Fibroblast of villous mesenchyme (primary cell): ENCODE measurements at places on chromosomes 12 and 14.

DNA sequence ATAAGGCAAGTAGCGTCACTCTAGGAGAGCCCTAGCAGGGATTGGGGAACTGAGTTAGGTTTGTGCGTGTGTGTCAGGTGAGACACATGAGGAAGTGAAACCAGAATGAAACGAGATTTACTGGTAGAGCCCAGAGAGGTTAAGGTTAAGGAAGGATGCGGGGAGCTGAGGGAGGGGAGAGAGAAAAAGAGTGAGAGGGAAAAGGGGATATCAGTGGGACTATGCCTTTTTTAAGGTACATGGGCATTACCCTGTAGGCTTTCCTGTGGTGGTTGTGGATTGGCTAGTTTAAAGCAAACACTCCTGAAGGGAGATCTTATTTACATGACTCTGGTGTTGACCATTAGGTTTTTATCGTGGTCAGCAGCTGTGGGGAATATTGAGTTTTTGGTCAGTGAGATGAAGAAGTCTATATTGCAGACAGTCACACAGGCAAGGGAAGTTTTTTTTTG, 13.9 kb downstream of the ZDHHC17 start:
- DNase-seq = no peak

GRCh38 chr12:3152892-3153291, 75.7 kb downstream of the TSPAN9 start:
- no peak for DNase-seq

DNA sequence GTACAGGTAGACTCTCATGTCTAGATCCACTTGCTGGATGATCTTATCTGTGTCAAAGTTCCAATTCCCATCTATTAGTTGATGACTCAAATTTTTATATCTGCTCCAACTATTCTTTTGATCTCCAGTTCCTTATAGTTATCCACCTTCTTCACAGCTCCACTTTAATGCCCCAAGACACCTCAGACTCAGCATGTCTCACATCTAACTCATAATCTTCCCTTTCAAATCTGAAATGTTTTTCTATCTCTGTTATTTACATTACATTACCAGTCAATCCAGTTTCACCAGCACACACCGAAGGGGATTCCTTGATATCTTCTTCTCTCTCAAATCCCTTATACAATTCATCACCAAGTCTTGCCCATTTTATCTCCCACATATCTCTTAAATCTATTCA, 3.7 kb upstream of the METAP2 start:
- no peak for DNase-seq

- no peak for DNase-seq
Measured at GRCh38 chr14:96138241-96138640, 66.4 kb upstream of the BDKRB2 start.

DNA sequence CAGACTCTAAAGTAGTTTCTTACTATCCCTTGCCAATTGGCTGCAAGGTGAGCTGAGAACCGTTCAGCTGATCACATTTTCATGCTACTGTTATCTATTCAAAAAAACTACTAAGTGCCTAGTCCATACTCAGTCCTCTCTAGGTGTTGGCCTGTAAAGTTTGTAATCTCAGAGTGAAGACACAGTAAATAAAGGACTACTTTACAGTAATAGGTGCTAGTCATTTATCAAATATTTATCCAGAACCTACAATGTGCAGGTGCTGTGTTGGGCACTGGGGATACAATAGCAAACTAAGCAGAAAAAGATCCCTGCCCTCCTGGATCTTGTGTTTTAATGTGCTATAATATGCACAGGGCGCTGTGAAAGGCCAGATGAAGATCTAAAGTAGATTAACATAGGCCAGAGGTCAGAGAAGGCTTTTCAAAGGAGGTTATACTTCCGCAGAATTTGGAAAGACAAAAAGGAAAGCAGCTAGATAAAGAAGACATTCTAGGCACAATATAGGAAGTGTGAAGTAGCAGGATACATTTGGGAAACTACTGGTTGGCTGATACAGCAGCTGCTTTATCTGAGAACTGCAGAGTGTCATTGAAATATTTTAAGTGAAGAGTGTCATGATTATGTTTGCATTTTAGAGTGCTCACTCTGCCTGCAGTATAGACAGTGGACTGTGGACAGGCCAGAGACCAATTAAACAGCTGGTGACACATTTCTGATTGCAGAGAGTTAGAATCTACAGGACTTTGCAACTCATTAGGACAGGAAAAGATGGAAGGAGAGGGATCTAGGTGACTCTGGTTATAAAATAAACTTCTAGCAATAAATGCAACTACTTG, 8.0 kb upstream of the ACTR10 start:
- DNase-seq = no peak

DNA sequence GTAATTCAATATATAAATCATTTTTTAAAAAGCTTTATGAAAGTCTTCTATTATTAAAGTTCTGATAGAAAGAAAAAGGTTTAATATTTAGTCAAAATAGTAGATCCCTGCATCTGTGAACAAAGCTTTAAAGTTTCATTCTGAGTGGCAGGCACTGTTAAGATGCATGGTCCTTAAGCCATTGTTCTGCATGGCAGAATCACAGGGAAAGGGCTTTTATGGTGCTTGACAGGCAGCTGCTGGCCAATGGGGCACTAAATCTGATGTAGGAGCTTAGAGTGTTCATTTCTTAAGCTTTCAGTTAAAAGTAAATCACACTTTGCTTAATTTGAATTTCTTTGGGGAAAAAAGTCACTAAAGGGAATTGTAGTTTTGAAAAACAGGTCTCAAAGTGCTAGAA, 148.2 kb downstream of the PLEKHA5 start:
- DNase-seq = no peak

DNA sequence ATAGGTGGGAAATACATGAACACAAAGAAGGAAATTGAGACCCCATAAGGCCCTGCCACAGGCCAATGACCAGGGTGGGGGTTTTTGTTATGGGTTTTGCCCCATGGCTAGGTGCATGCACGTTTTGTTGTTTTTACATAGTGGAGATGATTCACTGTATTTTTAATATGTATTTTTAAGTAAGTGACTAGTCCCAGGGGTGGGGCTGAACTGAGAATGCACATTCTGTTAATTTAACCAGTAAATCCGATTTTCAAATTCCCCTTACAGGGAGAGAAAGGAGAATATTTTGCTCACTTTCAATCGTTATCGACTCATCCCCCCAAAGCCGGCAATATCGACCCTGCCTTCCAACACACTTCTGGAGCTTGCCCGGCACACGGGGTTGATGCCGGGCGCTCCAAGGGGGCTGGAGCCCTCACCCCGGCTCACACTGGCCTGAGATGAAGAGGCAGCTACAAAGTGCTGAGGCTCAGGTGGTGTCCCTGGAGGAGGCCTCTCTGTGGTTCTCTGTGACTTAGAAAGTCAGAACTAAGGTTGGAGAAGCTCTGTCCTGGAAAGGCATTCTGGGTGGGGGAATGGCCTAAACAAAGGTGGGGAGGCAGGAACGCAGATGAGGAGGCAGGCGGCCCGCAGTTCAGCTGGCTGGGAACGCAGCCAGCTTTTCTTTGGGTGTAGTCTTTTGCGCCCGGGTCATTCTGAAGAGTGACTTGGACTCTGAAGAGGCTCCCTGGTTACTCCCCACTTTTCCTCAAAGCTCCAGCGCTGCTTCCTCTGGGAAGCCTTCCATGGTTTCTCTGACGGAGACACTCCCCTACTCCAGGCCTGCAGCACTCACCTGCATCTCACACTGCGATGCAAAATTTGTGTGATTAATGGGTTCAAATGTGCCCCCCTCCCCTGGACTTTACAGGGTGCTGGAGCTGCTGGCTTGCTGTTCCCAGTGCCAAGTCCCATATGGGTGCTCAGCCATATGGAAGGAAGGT, 50.7 kb upstream of the DLK1 start:
- no peak for DNase-seq

DNA sequence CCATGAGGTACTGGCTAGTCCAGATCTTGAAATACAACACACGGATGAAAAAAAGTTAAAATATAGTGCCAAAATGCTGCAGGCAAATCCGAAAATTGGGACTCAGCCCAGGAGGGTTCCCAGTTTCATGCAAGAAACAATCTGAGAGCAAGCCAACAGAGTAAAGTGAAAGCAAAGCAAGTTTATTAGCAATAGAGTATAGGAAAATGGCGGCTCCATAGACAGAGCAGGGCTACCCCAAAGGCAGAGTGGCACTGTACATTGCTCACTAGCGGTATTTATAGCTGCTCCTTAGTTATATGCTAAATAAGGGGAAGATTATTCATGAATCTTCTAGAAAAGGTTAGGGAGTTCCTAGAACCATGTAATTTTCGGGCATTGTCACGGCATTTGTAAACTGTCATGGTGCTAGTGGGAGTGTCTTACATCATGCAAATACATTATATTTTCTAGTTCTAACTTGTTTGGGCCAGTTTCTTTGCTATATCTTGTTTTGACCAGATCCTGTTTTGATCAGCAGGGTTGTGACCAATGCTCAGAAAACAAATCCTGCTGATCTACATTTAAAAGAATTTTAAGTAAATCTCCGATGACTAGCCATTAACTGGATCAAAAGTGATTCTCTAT, 29.1 kb downstream of the RECQL start:
- DNase-seq = no peak

DNA sequence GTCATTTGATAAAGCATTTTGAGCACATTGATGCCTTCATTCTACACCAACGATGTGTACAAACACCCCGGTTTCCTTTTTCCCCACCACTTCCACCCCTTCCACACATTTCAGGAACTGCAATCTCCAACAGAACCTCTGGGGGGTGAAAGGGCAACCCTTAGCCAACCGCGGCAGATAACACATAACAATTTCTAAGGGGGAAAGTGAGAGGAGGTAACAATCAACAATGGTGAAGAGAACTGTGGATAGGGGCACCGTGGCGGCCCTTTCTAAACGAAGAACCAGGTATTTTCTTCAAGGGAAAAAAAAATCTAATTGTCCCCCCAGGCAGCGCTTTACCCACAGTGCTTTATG, 1.1 kb downstream of the KITLG start:
- DNase-seq = no peak

GRCh38 chr12:92593734-92594402, 108.9 kb upstream of the PLEKHG7 start:
- DNase-seq = peak; percentile 88

GRCh38 chr12:114674251-114675047, 9.5 kb downstream of the TBX3 start:
- peak; percentile 44 for DNase-seq

DNA sequence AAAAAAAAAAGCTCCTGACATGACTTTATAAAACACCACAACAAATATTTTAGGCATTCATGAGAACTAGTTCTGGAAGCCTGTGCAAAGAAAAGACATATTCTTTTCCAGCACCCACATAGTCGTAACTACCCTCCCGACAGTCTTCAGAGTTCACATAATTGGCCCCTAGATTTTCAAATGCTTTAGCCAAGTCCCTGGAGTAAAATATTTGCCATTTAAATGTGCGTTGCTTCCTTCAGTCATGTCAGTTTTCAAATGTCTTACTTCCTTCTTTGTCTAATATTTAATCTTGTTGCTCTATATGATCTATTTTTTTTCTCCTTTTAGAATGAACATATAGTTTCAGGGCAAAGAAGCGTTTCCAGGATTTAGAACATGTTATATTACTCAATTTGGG, 66.8 kb upstream of the KRAS start:
- DNase-seq = no peak

- no peak for DNase-seq
Measured at GRCh38 chr12:65636436-65636835, 187.8 kb upstream of the HMGA2 start.

DNA sequence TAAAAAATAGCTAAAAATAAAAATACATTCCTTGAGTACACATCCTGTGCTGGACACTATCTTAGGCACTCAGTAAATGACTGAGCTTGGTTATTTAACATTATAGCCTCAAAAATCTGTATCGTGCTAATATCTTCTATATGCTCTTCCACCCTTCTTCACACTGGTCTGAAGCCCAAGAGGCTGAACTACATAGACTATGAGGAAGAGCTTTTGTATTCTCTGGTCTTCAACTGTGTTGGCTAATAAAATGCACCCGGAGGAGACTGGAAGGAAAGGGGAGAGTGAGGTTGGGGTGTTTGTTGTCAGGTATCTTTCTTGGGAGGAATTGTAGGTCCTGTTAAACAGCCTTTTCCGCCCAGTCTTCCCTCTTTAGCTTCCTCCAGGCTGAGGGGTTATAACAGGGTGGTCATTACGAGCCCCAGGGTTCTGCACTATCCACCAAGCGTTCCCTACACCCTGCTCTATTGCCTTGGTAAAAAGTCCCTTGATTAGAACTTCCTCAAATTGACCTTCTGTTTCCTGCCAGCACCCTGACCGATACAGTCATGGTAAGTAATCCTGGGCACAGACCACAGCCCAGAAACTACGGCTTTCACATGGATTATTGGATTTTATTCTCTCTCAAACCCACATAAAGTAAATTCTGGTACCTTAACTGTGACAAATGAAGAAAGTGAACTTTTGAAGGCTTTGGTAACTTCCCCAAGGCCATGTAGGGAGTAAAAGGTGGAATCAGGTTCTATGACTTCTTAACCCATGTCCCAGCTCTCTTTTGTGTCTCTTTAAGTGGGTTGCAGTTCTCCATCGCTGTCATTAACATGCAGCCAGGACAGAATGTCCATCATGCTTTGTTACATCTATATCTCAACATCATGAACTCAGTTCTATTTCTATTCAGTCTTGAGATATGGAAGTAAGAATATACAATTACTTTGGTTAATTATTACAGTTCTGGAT, 71.3 kb downstream of the PTHLH start:
- no peak for DNase-seq

GRCh38 chr12:52004042-52004648, 2.6 kb upstream of the TAMALIN start:
- peak; percentile 65 for DNase-seq

- no peak for DNase-seq
Measured at GRCh38 chr14:96538990-96539317, 36.8 kb downstream of the PAPOLA start.

DNA sequence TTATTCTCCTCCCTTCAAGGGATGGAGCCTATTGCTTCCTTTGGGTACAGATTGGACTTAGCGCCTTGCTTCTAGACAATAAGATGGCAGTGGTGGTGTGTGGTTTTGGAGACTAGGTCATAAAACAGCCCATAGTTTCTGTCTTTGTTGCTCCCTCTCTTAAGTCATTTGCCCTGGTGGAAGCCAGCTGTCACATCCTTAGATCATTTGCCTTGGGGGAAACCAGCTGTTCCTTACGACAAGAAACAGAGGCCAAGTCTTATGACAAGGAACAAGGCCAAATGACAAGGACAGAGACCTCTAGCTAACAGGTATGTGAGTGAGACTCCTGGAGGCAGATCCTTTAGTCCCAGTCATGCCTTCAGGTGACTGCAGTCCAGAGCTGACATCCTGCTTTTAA, 9.2 kb upstream of the PALS1 start:
- no peak for DNase-seq

DNA sequence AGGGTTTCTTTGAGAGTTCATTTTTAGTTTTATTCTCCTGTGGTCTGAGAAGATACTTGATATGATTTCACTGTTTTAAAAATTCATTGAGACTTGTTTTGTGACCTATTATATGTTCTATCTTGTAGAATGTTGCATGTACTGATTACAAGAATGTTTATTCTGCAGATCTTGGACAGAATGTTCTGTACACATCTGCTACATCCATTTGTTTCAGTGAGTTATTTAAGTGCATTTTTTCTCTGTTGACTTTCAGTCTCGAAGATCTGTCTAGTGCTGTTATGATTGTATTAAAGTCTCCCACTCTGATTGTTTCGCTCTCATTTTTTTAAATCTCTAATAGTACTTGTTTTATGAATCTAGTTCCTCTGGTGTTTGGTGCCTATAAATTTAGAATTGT, 1319.8 kb downstream of the TMEM121 start:
- DNase-seq = peak; percentile 45

GRCh38 chr14:37091651-37092050, 80.8 kb downstream of the SLC25A21 start:
- DNase-seq = no peak

- DNase-seq = no peak
Measured at GRCh38 chr14:100327128-100327527, 4.0 kb downstream of the SLC25A47 start.

GRCh38 chr12:124308741-124309140, 13.8 kb downstream of the RFLNA start:
- no peak for DNase-seq
